ENCODE measurements at places on chromosomes 13 and 19.

DNA sequence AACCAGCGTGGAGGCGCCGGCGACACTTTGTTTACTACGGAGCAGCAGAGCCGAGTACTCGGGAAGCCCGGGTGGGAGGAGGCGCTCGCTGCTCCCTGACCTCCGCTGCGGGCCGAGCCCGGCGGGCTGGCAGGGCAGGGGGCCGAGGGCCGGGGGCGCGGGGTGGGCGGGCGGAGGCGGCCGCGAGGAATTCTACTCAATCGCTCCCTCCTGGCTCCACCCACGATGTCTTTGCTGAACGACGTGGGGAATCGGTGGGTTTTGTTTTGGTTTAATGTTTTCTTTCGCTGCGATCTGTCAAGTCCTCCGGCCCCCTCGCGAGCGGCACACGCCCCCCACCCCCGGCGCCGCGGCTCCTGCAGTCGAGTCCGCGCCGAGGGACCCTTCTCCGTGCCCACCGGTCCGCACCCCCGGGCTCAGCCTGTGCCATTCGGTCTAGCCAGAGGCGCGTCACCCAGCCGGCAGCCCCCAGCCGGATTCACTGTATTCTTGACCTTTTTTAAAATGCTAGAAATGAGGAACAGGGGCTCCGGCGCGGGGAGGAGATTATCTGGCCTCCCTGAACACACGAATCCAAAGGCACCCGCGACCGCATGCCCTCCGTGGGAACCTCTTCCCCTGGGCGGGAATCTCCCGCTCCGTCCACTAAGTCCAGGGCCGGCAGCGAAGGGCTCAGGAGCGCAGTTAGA lies 636 bp upstream of the FOXO1 start:
- DNase-seq, result no peak

DNA sequence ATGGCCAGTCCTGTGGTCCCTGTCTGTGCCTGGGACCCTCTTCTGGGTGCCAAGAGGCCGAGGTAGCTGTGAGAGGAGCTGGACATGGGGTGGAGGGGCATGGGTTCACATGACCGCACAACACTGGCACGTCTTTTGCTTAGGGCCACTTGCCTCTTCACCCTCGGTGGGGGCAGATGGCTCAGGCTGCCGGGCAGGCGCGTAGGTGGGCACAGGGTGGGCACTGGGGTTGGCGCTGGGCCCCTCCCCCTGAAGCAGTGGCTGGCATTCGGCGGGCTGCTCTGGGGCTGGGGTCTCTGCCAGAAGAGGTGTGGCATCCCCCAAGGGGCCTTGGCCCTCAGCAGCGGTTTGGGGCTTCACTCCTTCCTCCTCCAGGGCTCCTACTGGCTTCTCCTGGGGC lies 8.4 kb downstream of the PALM3 start:
- DNase-seq, result no peak

DNA sequence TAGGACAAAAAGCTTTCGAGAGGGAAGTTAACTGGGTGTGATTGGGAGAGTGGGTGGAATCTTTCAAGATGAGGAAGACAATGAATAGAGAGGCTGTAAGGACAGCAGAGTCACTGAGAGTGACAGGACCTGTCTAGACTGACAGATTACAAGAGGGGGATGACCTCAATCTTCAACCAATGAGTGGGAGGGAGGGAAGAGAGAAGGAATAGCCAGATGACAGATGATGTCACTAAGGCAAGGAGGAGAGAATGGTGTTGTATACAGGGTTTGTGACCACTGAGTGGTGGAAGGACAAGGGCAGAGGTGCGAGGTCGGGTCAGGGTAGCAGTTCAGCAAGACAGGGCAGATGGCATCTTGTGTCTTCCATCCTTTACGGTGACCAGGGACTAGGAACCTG lies 5.8 kb upstream of the ILF3 start:
- no peak for DNase-seq

- DNase-seq, result no peak
Observed at GRCh38 chr13:99044764-99045163, 66.9 kb upstream of the DOCK9 start.

DNA sequence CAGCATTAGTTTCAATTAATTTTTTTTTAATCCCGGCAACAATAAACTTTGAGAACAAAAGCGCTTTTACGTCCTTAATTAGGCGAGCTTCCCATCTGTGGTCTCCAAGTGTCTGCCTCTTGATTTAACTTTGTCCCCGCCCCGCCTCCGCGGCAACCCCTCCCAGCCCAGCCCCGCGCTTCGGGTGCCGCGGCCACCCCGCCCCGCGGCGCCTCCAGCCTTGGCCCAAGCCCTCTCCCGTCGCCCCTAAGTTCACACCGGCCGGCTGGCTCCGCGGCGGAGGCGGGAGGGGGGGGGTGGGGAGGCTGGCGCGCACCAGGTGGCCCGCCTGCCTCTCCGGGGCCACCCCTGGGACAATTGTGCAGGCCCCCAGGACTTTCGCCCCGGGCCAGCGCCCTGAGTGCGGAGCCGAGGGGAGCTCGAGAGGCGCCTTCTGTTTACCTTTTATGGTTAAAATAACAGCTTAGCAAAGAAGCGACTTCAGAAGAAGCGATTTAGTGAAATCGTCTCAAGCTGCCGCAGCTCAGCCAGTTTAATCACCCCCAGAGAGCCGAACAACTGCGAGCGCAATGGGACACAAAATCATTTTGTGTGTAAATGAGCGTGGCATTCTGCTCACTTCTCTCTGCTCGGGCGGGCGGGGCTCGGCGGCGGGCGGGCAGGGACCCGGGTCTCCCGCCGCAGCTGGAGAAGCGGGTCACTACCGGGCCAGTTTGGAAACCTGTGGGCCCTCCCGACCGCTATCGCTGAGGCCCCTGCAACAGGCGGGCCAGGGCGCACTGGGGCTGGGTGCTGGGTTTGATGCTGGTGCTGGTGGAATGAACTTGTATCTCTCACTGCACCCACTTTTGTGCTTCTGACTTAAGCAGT lies 1.4 kb downstream of the KCTD15 start:
- no peak for DNase-seq

DNA sequence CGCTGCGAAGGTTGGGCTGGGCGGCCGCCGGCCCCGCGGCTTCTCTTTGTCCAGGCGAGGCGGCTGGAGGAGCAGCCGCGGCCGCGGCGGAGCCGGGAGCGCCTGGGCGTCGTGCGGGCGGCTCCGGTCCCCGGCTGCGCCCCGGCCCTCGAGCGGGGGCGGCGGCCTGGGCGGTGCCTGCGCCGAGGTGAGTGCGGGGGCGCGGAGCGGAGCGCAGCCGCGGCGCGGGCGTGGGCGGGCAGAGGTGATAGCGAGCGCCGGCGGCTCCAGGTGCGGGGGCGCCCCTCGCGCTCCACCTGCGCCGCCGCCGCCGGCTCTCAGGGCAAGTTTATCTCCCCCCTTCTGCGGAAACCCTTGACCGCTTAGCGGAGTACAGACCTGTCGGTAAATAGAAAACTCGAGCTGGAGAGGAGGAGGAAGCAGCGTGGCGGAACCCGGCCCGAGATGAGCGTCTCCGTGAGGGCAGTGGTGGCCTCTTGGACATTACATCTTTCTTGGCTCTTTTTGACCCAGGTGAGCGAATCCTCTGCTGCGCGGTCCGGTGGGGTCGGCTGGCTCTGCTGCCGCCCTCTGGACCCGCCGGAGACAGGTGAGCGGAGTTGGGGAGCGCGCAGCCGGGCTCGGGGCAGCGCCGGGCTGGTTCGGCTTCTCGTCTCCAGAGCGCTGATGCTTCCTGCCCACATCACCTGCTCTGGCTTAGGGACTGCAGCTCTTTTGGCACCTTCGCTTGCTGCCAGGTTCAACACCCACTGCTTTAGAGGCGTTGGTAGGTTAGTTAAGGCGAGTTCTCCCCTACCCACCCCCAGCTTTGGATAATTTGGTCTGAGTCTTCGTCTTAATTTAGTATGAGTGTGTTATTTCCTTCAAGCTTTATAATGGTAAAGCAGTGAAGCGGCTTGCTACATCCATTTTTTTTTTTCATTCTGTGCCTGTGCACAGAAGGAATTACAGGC lies at the start of gene MTUS2:
MTUS2 (plus strand) TSS at position 241 of the 953 bp plus-strand sequence.
- no peak for DNase-seq

GRCh38 chr13:62799931-62800436 lies 1384.3 kb upstream of the PCDH20 start:
- no peak for DNase-seq

DNA sequence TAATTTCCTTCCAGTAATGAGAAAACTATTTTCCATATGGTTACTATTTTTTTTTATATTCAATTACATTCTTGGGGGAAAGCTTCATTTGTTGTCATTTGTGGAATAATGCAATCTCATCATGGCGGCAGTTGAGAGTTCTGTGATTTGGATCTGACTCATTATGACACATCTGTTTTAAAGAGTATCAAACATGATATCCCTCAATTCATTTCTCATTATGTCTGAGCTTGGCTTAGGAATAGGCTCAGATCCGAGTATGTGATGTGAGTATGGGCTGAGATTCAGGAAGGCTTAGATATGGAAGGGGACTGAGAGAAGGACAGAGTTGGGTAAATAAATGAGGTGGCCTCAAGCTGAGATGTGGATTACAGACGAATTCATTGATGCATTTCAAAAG lies 64.4 kb downstream of the POSTN start:
- DNase-seq, result no peak

- no peak for DNase-seq
Observed at GRCh38 chr19:45526143-45526542, 18.9 kb downstream of the VASP start.

GRCh38 chr13:27270594-27271520 lies at the start of gene RASL11A:
Gene RASL11A, plus strand, starts transcription at chr13:27270830. Its CDS starts 115 bp downstream, at chr13:27270945.
- DNase-seq, result peak; percentile 46

Data from stimulated activated CD8-positive, alpha-beta memory T cell treated with anti-CD3 and anti-CD28 coated beads, Interleukin-7, amount 100 ng/mL, for 1 hour (primary cell).